Stimulated activated CD4-positive, alpha-beta T cell treated with anti-CD3 and anti-CD28 coated beads, Interleukin-15, amount 100 ng/mL, for 1 hour (primary cell): ENCODE measurements at places on chromosomes 16 and 17.

DNA sequence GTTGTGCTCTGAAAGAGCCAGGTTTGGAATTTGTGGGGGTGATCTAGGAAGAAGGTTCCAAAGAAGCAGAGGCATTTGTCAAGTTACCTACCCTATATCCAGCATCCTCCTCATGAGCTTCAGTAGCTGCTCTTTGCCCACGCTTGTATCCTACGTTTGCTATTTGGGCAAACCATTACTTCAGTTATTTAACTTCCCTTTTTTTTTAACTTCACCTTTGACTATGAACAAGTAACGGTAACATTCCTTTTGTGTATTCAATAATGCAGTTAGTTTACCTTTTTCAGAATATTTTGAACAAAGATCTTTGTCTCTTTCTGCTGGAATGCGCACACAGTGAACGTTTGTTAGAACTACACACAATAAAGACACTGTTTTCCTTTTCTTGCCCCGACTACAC, 41.5 kb downstream of the CYB5B start:
- no peak for DNase-seq

GRCh38 chr17:4393806-4394205, 27.3 kb upstream of the UBE2G1 start:
- DNase-seq = no peak

GRCh38 chr16:59690216-59690615, 956.1 kb upstream of the GOT2 start:
- DNase-seq = no peak

DNA sequence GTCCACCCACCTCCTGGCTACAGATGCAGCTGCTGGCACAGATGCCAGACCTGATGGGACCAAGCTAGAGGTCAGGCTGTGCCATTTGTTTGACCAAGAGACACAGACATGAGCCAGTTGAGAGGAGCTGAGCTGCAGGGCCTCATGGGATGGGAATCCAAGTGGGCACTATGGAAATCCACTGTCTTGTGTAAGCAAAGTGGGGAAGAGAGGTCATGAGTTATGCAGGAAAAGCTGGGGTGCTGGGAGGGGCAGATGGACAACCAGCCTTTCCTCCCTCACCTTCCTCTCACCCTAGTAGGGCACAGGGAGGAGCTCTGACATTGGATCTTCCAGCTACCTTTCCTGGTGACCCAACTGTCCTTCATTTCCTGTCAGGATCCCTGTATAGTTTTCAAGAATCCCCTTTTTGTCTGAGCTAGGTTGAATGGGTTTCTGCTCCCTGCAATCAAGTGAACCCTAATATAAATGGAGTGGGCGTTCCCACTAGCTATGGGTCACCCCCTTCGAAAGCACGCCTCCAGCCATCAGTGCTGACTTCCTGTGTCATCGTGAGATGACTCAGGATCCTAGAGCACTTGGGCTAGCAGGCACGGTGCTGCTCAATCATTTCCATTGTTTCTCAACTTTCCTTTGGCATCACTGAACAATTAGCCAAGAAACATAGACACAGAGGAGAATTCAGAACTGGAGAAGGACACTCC, 13.6 kb downstream of the ATPAF2 start:
- DNase-seq = no peak
